Vagina (tissue), 2 donors: ENCODE measurements at places on chromosomes 11 and 22.

GRCh38 chr11:62428871-62429560 lies 10.2 kb downstream of the SCGB1A1 start:
- no peak for DNase-seq
- no peaks in the 10 kb centered on the region for H3K27me3 ChIP-seq
- H3K4me3 ChIP-seq, result no peak overlapping the region
- H3K4me1 ChIP-seq, result peaks cover 56% of the 10 kb centered on the region
- H3K36me3 ChIP-seq, result no peaks in the 10 kb centered on the region

GRCh38 chr11:93198215-93198845 lies 539 bp upstream of the SLC36A4 start:
- H3K27ac ChIP-seq, result peak overlapping the region; percentile 97
- peak overlapping the region; percentile 96 for H3K4me3 ChIP-seq
- no peak for DNase-seq
- H3K27me3 ChIP-seq, result no peaks in the 10 kb centered on the region
- H3K4me1 ChIP-seq, result peaks cover 8% of the 10 kb centered on the region

- H3K4me1 ChIP-seq, result peaks cover 20% of the 10 kb centered on the region
- H3K36me3 ChIP-seq, result no peaks in the 10 kb centered on the region
Observed at GRCh38 chr11:95359756-95360155, 128.8 kb upstream of the SESN3 start.

DNA sequence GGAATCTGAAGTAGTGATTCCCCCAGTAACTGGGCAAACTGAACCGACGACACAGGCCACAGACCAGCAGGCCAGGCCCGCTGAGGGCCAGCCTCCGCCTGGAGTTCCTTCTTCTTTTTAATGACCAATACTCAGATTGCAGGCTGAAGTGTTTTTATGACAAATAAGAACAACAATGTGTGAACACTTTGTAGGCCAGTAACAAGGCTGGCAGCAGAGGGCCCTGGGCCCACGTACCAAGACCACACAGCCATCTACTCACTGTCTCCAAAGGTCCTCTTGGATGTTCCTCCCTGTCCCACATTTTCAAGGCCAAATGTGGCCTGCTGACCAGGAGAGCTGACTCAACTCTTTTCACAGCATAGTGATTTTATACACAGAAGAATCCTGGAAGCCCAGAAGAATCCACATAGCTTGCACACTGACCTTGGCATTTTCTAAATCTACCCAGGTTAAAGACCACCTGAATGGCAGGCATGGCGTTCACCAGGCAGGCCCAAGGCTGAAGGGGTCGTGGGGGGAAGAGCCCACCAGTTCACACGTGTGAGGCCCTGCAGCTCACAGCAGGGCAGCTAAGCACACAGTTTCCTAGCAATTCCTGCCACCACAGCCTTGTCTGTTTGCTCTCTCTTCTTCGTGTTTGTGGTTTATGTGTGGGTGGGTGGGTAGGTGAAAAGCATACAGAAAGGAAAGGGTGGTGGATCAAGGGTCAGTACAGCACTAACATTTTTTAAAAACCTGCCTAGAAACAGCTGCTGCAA lies 13.3 kb downstream of the SMCO4 start:
- H3K36me3 ChIP-seq, result no peaks in the 10 kb centered on the region
- H3K4me3 ChIP-seq, result no peak overlapping the region
- H3K27ac ChIP-seq, result peak overlapping the region; percentile 62
- H3K4me1 ChIP-seq, result peaks cover 29% of the 10 kb centered on the region
- no peak for DNase-seq
- no peaks in the 10 kb centered on the region for H3K27me3 ChIP-seq

- no peak overlapping the region for H3K4me3 ChIP-seq
- H3K36me3 ChIP-seq, result no peaks in the 10 kb centered on the region
- H3K27ac ChIP-seq, result no peak overlapping the region
- no peaks in the 10 kb centered on the region for H3K27me3 ChIP-seq
Observed at GRCh38 chr11:13000721-13001120, 8.4 kb upstream of the RASSF10 start.

DNA sequence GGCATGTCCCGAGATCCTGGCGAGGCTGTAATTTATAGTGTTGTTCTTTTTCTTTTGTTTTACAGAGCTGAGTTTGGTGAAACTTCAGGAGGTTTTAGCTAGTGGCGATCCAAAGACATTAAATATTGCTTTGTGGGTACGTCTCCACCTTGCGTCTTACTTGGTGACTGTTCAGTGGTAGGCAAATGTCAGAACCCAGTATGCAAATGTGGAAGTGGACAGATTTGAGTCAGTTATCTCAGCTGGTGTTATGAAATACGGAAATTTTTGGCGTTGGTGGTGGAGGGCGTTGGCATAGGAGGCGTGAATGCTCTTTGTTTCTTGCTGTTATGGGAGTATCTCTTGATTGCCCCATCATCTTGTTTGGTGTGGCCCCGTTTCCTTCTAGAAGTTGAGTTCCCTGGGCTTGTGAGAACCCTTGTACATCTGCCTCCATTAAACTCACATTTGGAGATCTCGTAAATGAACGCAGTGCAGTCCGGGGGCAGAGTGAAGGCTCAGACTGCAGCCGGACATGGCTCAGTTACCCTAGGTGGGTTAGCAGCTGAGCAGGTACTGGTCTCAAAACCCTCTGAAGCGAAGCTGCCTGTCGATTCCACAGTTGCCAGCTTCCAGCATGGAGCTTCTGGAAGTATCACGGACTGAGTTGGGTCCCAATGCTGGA lies 39.9 kb downstream of the PTPRJ start:
- no peaks in the 10 kb centered on the region for H3K36me3 ChIP-seq
- no peaks in the 10 kb centered on the region for H3K27me3 ChIP-seq
- no peaks in the 10 kb centered on the region for H3K4me1 ChIP-seq
- no peak overlapping the region for H3K4me3 ChIP-seq
- DNase-seq, result no peak
- no peak overlapping the region for H3K27ac ChIP-seq

- H3K27ac ChIP-seq, result no peak overlapping the region
Observed at GRCh38 chr11:122020902-122021301, 95.1 kb downstream of the BLID start.

- no peak for DNase-seq
- peaks cover 51% of the 10 kb centered on the region for H3K4me1 ChIP-seq
- peak overlapping the region; percentile 47 for H3K4me3 ChIP-seq
- peak overlapping the region; percentile 86 for H3K27ac ChIP-seq
Observed at GRCh38 chr22:45210991-45211390, 29.7 kb downstream of the KIAA0930 start.

DNA sequence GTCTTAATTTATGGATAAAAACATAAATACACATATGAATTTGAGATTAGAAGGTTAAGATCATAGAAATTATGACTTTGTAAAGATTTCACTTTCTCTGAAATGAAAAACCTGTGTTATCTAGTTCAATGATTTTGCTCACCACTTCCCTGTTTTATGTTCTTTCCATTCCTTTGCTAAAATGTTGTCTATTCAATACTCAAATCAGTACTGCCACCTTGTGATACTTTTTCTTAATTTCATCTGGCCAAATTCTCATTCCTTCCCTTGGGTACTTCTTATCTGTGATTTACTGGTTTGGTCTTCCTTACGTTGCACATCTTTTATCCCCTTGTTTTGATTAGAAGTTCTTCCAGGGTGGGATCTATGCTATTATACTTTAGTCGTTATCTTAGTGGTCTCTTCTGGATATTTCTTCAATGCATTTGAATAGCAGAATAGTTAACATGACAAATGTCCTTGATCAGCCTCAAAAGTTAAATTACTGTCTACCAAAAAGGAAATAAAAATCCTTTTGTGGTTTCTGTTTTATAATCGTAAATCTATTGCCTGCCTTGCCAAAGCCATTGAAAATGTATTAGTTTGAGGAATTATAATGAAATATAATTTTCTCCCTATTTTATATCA lies 197.0 kb downstream of the PGR start:
- no peak overlapping the region for H3K4me3 ChIP-seq
- H3K36me3 ChIP-seq, result no peaks in the 10 kb centered on the region
- H3K27ac ChIP-seq, result no peak overlapping the region
- H3K27me3 ChIP-seq, result no peaks in the 10 kb centered on the region
- DNase-seq, result no peak

DNA sequence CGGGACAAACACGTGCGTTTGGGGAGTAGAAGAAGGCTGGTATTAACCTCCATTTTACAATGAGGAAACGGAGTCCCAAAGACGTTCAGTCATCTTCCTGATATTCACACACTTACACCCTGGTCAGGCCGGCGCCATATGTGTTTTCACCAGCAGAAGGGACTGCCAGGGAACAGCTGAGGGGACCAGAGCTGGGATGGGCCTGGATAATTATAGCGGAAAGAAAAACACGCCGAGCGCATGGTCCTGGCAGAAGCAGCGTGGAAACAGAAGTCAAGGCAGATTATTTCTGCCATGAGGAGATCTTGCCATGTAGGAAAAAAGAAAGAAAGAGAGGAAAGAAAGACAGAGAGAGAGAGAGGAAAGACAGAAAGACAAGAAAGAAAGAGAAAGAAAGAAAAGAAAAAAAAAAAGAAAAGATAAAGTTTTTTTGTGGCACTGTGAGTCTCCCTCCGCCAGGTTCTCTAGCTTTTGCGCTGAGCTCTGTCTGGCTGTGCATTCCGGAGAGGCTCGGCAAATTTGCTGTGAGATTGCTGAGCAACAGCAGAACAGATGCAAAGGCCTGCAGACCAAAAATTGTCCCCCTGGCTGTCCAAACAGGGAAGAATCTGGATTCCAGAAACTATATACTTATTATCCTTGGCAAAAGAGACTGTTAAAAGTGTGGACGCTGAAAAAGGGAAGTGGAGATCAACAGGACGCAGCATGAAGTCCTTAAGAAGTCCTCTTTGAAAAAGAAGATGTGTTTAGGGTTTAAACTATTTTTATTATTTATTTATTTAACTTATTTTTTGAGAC lies 1.3 kb upstream of the UCP2 start:
- H3K27ac ChIP-seq, result peak overlapping the region; percentile 31
- no peaks in the 10 kb centered on the region for H3K36me3 ChIP-seq
- DNase-seq, result no peak
- peaks cover 17% of the 10 kb centered on the region for H3K4me1 ChIP-seq

DNA sequence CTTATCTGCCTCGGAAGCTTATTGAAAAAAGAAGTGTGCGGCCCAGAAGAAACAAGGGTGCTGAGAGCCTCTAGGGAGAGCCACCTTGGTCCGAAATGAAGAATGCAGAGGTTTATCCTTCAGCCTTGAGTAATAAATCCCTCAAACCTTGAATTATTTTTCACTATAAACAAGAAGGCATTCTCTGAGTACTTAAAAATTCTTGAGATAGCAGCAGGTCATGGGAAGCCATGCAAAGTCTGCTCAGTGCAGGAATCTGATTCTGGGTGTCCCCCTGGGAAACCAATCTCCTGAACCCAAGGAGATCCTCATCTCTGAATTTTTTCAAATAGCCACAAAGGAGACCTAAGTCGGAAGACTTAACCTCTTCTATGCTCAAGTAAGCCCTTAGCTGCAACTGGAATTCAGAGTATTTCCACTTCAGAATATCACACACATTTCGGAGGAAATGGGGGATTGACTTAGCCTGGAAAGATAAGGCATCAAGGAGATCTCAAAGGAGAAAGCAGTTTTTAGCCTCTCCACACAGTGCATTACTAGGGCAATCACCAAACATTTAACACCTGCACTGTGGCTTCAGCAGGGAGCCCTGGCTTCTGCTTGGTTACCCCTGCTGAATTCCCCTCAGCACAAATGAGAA lies 365.0 kb downstream of the ETS1 start:
- no peaks in the 10 kb centered on the region for H3K36me3 ChIP-seq
- H3K4me1 ChIP-seq, result no peaks in the 10 kb centered on the region
- H3K27ac ChIP-seq, result no peak overlapping the region
- no peaks in the 10 kb centered on the region for H3K27me3 ChIP-seq

DNA sequence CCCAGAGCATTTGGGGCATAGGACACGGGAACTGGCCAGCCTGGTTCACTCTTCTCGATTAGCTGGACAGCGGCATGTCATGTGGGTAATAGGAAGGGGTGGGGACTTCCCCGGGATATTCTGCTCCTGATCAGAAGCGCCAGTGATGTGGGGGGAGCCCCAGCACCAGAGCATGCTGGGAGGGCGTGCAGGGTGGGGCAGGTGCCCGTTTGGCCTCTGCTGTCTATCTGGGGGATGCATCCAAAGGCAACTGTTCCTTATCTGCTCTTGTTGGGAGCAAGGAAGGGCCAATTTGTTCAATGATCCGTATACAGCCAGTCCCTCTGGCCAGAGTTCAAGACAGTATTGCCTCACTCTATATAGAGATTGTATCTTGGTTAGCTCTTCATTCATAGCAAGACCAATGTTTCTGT lies 43.6 kb downstream of the PPARA start:
- no peak overlapping the region for H3K4me3 ChIP-seq
- no peaks in the 10 kb centered on the region for H3K4me1 ChIP-seq
- DNase-seq, result peak; percentile 47
- H3K27me3 ChIP-seq, result no peaks in the 10 kb centered on the region
- H3K27ac ChIP-seq, result no peak overlapping the region
- peaks cover 7% of the 10 kb centered on the region for H3K36me3 ChIP-seq

- no peak overlapping the region for H3K4me3 ChIP-seq
- no peaks in the 10 kb centered on the region for H3K27me3 ChIP-seq
- H3K27ac ChIP-seq, result no peak overlapping the region
- no peaks in the 10 kb centered on the region for H3K36me3 ChIP-seq
Observed at GRCh38 chr11:76756341-76756741, 26.8 kb upstream of the TSKU start.

DNA sequence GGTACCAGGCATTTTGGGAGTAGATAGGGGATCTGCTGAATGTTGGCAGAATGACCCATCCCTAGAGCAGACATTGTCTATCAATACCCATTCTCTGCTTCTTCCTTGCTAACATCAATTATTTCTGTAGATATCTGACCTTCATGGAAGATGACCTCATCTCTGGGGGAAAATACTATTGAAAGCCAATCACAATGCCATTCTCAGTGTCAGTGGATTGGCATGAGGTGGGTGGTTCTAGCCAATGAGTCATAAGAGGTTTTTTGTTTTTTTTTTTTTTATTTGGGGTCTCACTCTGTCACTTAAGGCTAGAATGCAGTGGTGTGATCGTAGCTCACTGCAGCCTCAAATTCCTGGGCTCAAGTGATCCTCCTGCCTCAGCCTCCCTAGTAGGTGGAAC lies 42.5 kb downstream of the SNX19 start:
- H3K27me3 ChIP-seq, result no peaks in the 10 kb centered on the region
- no peak for DNase-seq
- H3K27ac ChIP-seq, result no peak overlapping the region
- no peak overlapping the region for H3K4me3 ChIP-seq

GRCh38 chr11:85893395-85893794 lies 38.2 kb downstream of the CCDC83 start:
- H3K4me1 ChIP-seq, result no peaks in the 10 kb centered on the region
- DNase-seq, result no peak
- H3K36me3 ChIP-seq, result no peaks in the 10 kb centered on the region
- no peaks in the 10 kb centered on the region for H3K27me3 ChIP-seq
- no peak overlapping the region for H3K4me3 ChIP-seq

- no peak overlapping the region for H3K4me3 ChIP-seq
- H3K4me1 ChIP-seq, result peaks cover 14% of the 10 kb centered on the region
- DNase-seq, result no peak
- no peak overlapping the region for H3K27ac ChIP-seq
- no peaks in the 10 kb centered on the region for H3K36me3 ChIP-seq
Observed at GRCh38 chr11:12154871-12155668, 44.7 kb downstream of the MICAL2 start.

- peaks cover 68% of the 10 kb centered on the region for H3K4me1 ChIP-seq
- DNase-seq, result no peak
- H3K36me3 ChIP-seq, result no peaks in the 10 kb centered on the region
- H3K27me3 ChIP-seq, result no peaks in the 10 kb centered on the region
- H3K4me3 ChIP-seq, result peak within 1 kb of the TSS; percentile 94
- peak within 1 kb of the TSS; percentile 98 for H3K27ac ChIP-seq
Observed at GRCh38 chr11:68213135-68213515, at the start of gene KMT5B. KMT5B (minus strand) TSS chr11:68213296; CDS start chr11:68190076, 23,220 bp downstream.
